Breast epithelium (tissue), 4 donors: ENCODE measurements at places on chromosomes 3 and 15. TPM values are rescaled to one million over a fixed set of nuclear protein-coding genes. Genes with fewer than 3 reads are reported as not detected.

- no peaks in the 10 kb centered on the region for H3K36me3 ChIP-seq
- no peak overlapping the region for H3K4me3 ChIP-seq
- peaks cover under 1% of the 10 kb centered on the region for H3K4me1 ChIP-seq
- no peak for DNase-seq
- no peak overlapping the region for H3K27ac ChIP-seq
- no peaks in the 10 kb centered on the region for H3K27me3 ChIP-seq
These were observed 38.9 kb downstream of the ZNF710 start for GRCh38 chr15:90039996-90040395.

GRCh38 chr3:113043686-113044085 lies 52.9 kb downstream of the GTPBP8 start:
- no peak for DNase-seq
- H3K36me3 ChIP-seq: no peaks in the 10 kb centered on the region
- no peaks in the 10 kb centered on the region for H3K4me1 ChIP-seq
- no peaks in the 10 kb centered on the region for H3K27me3 ChIP-seq
- H3K4me3 ChIP-seq: no peak overlapping the region
- no peak overlapping the region for H3K27ac ChIP-seq

- H3K4me1 ChIP-seq: peaks cover 23% of the 10 kb centered on the region
- no peak for DNase-seq
- no peaks in the 10 kb centered on the region for H3K36me3 ChIP-seq
- H3K27ac ChIP-seq: peak overlapping the region; percentile 92
- H3K4me3 ChIP-seq: peak overlapping the region; percentile 2
These were observed 49.7 kb downstream of the SLC6A6 start for GRCh38 chr3:14451844-14452739.

The SLC6A1 gene
- total RNA-seq: 0.32 TPM

The IQCF5 gene
- not detected for total RNA-seq

The TP63 gene
- 0.96 TPM for total RNA-seq
